ENCODE measurements at places on chromosomes 7 and 10.

- DNase-seq, result no peak
Measured at GRCh38 chr7:91876391-91877133, 3.9 kb downstream of the MTERF1 start.

GRCh38 chr10:28984431-28984830, 304.4 kb upstream of the LYZL1 start:
- no peak for DNase-seq

- no peak for DNase-seq
Measured at GRCh38 chr10:125080984-125081383, 79.4 kb downstream of the CTBP2 start.

GRCh38 chr10:34102237-34102673, 712.8 kb downstream of the PARD3 start:
- no peak for DNase-seq

DNA sequence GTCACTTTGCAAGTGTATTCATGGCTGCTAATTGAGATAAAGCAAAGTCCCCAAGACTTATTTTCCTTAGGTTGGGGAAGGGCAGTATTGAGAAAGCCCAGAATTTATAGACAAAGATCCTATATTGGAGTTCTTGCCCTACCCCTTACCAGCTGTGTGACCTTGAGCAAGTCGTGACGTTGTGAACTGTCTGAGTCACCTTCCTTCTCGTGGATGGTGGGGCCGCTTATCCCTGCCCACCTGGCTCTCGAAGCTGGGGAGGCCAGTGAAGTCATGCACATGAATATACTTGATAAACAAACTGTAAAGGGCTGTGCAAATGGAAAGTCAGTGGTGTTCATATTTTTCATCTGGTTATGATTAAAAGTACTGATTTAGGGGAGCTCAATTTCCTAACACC, 127.4 kb downstream of the TACC2 start:
- no peak for DNase-seq

- no peak for DNase-seq
Measured at GRCh38 chr10:6177880-6178281, 24.9 kb upstream of the PFKFB3 start.

DNA sequence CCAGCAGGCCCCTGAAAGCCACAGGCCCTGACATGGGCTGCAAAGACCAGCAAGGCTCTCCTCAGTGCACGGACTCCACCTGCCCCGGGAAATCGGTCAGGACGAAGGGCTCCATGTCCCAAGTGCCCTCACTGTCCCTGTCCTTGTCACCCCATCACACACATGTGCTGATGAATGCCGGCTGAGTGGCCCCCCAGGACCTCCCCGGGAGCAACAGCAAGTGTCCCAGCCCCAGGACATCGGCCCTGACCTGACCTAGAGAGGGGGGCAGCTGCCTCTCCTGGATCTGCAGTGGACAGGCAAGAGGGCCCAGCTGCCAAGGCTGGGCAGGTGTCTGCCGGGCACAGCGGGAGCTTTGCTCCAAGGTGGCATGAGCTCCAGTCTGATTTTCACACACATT, 49.8 kb downstream of the STK32C start:
- no peak for DNase-seq

GRCh38 chr7:18831419-18831818, 286.0 kb downstream of the TWIST1 start:
- no peak for DNase-seq

- no peak for DNase-seq
Measured at GRCh38 chr7:122380992-122381391, 76.4 kb upstream of the FEZF1 start.

DNA sequence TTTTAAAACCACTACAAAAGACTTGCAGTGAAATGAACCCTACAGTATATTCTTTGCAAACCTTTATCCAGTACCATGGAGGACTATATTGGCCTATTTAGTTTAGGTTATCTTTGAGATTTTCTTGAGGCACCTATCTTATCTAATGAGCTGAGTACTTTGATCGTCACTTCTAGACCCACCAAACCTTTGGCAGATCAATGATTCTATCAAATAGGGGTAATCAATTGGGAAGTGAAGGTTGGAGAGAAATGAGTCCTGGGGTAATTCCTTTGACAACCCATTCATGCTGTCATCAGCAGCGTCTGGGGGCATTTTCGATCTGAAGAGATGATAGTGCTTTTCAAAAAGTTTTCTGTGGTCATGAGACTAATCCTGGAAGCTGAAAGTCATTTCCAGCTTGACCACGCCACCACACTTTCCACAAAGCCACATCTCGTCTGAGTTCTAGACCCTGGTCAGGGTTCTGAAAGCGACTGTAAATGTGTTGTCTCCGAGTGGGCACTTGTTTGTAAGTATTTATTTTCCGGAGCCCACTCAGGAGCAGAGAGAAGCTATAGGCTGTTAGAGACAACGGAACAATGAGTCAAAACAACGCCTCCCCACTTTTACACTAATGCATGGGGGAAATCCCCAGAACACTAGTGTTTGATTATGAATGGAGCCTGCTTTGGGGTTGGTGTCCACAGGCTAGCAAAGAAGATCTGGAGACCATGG, 4.8 kb downstream of the EGR2 start:
- no peak for DNase-seq

DNA sequence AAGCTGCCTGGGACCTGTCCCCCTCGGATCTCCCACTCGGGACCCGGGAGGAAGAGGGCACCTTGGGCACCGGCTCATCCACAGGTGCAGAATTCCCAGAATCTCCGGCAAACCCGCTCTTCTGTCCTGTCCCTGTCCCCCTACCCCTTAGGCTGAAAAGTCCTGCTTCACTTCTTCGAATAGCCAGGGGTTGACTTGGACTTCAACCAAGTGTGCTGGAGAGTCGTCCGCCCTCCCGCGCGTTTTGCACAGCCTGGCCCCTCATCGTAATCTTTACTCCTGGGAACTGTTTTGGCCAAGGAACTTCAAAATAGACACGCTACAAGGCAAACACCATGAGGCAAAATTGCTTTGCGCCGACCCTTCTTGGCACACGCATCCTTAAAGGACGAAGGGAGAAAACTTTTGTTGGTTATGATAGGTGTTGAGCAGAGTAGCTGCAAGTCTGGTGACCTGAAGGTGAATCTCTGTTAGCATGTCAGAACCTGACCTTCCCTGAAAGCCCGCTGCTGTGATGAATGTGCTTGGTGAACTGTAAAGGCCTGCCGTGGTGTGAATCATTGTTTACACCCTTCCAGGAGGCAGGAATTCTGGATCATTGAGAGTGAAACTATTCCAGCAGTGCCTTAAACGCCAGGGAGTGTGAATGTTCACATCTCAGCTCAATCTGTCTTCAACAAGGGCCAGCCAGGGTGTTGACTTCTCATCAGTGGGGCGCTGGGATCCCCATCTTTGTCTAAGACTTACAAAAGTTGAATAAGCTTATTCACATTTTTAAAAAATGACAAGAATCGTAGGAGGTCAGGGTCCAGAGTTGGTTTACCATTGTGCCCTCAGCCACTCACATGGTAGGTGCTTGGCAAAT, 589 bp upstream of the RAPGEF5 start:
- no peak for DNase-seq

GRCh38 chr10:33265621-33266020, 68.8 kb downstream of the NRP1 start:
- DNase-seq, result no peak

- DNase-seq, result no peak
Measured at GRCh38 chr10:43083764-43084163, 6.9 kb downstream of the RET start.

- DNase-seq, result no peak
Measured at GRCh38 chr10:129730993-129731325, 233.1 kb downstream of the EBF3 start.

DNA sequence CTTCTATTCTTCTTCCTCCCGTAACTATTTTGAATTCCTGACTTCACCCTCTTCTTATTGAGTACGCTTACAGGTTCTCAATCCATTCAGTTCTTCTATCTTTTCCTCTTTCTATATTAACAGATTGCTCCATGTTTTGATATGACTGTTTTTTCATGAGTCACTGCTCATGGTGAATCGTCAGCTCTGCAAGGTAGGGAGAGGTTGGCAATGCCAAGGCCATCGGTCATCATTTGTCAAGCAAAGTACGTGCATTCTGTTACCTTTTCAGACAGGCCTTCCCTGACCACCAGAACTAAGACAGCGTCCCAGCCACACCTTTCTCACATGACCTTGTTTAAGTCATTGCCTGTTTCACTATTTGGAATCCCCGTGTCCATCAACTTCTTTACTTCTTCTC, 1001.9 kb upstream of the SORCS1 start:
- no peak for DNase-seq

- DNase-seq, result no peak
Measured at GRCh38 chr10:123600177-123600576, 66.0 kb upstream of the GPR26 start.

DNA sequence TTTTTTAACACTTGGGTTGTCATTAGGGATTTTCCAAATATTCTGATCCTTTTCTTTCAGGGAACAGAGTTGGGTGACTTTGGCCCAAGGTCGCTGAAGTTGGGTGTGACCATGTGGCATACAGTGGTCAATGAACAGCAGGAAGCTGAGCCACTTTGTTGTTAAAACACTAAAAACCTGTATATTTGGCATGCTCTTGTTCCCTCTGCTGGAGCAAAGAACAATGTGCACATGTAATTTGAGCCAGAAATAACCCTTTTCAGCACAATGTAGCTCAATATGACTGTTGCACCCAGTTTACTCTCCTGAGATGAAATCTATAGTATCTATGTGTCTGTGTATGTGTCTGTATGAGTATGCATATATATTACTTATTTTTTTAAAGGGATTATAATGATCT, 74.9 kb downstream of the ADCYAP1R1 start:
- no peak for DNase-seq

DNA sequence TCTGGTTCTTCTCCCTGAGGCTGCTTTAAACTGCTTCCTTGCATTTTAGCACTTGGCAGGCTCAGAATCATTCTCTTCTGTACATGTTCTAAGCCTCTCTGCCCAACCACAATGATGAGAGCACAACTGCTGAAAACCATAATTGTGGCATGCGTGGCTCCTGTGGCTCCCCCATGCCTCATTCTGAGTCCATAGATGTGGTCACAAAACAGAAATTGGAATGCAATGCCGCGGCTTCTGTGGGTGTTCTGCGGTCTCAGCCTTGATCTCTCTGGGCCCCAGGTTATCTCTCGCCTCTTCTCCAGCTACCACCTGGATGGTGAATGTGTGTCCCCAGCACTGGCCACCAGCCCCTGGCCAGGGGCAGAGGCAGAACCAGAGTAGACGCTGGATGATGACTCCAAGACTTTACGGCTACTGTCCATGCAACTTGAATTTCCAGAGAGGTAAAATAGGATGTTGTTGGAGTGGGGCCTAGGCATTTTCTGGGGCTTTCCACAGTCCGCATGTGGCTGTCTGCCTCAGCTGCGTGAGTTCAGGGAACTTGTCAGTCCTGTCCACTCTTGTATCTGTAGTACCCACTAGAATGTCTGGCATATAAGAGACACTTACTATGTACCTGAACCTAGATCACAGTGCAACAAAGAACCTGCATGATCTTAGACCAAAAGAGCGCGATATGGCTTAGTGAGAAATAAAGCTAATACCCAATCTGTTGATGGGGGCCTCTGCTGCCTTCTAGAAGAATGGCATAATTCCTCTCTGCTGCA, 52.4 kb upstream of the ADRB1 start:
- DNase-seq, result no peak

DNA sequence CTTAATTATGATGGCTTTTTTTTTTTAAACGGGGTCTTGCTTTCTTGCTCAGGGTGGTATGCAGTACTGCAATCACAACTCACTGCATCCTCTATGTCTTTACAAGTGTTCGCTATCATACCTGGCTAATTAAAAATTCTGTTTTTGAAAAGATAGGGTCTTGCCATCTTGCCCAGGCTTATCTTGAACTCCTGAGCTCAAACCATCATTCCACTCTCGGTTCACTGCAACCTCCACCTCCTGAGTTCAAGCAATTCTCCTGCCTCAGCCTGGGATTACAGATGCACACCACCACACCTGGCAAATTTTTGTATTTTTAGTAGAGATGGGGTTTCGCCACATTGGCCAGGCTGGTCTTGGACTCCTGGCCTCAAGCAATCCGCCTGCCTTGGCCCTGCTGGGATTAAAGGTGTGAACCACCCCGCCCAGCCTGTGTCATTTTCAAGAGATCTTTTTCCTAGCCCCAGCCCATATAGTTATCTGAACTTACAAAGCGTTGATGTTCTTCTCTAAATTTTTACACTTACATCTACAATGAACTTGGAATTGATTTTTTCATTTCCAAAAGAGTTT, 6.0 kb downstream of the HNRNPF start:
- no peak for DNase-seq

GRCh38 chr10:99531026-99531695, 1.6 kb upstream of the NKX2-3 start:
- DNase-seq, result no peak

GRCh38 chr10:13056456-13057077, 43.4 kb upstream of the OPTN start:
- DNase-seq, result no peak

DNA sequence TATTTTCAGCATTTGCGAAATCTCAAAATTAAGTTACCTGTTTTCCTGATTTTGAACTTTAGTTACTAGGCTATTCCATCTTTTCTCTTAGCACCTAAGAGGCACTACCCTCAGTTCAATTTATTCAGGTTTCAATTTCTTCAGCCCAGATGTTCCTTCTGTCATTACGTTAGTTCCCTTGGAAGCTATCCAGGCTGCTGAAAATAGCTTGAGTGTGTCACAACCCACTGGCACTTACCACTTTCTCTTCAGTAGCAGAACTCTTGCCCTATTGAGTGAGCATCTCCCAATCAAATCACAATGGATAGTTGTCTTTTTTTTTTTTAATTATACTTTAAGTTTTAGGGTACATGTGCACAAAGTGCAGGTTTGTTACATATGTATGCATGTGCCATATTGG, 332.7 kb upstream of the LRGUK start:
- no peak for DNase-seq

DNA sequence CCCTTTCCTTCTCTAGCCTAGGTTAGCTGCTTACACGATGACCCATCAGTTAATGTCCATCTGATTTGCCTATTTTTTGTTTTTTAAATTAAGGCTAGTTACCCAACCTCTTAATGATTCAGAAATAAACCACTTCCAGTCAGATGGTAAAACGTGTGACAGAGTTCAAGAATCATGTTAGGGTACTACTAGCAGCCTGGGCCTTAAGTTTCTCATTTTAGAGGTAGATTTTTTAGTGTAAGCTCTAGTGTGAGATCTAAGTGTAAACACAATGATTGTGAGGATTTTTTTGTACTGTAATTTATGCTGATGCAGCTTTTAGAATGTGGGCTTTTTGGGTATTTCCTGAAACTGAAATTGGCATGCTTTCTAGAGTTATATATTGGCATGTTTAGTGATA, 130.0 kb downstream of the CDK14 start:
- DNase-seq, result no peak

GRCh38 chr7:128389085-128389617, 20.6 kb downstream of the IMPDH1 start:
- DNase-seq, result no peak
